Stimulated activated memory B cell treated with anti-CD40 and anti-IgM and Interleukin-4, amounts not matched to agents 10 μg/mL and 1 μg/mL and 100 μg/mL, for 72 hours (primary cell): ENCODE measurements at places on chromosomes 4 and X.

GRCh38 chr4:3387154-3387942 is 54.4 kb upstream of the HGFAC start:
- ATAC-seq: peak; percentile 64

DNA sequence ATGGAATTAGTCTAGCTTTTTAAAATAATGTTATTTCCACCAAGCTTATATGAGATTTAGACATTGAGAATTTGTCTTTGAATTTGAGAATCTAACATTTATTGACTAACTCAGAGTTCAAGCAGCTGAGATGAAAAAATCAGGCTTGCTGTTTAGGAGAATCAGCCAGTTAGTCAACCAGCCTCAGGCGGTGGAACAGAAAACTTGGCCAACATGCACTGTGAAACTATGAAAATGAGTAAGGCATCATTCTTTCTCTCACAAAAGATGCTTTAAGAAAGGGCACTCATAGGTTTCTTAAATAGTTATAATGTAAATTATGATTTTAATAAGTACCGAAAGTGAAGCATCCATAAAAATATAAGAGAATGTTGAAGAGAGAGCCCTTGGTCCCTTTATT is 84.2 kb downstream of the NFKB1 start:
- no peak for ATAC-seq

DNA sequence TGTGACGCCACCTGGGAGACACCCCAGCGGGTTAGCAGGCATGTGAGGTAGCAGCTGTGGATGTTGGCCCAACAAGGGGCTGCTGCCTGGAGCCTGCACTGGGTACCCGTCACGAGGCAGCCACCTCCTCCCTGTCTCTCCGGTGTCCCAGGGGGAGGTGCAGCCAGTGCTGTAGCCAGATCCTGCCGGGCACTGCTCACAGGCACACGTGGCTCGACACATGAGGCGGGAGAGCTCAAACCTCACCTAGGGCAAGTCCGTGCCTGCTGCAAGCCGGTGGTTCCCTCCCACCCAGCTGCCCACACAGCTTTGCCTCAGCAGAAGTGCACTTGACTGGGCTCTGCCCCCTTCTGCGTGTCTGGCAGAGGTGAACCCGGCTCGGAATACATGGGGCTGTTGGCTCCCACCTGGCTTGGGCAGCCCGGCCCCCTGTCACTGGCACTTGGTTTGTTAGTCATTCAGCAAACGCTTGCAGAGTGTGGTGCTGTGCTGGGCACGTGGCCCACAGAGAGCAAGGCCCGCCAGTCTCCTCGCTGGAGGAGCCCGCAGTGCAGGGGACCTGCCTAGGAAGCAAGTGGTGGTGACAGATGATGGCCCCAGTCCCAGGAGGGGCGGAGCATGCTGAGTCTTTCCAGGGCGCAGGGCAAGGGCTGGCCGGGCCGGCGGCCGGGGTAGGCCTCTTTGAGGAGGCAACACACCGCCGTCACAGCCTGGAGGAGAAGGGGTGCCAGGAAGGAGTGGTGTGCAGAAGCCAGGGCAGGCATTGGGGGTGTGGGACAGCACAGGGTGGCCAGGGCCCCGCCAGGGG is 10.1 kb upstream of the SH3TC1 start:
- ATAC-seq: no peak

GRCh38 chrX:76420237-76420636 is 7.3 kb upstream of the MAGEE1 start:
- no peak for ATAC-seq

- ATAC-seq: no peak
These were observed 2315.4 kb upstream of the AGA start for GRCh38 chr4:179757641-179758040.

DNA sequence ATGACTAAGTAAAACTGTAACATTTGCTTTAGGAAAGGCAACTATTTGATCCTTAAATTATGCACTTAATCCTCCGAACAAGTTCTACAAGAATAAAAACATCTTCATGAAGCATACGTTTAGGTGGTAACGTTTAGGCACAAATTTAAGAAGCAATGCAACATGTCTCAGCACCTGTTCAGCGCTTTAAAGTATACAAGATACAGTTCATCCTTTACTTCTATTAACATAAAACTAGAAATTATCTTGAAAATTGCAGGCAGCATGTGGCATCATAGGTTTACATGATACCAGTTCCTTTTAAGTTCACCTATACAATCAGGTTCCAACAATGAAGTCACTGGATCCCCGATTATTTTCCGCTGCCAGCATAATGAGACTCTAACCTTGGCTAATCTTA is 1.5 kb downstream of the PLA2G12A start:
- ATAC-seq: no peak

GRCh38 chr4:144298519-144298918 is 158.0 kb upstream of the GYPA start:
- ATAC-seq: no peak

DNA sequence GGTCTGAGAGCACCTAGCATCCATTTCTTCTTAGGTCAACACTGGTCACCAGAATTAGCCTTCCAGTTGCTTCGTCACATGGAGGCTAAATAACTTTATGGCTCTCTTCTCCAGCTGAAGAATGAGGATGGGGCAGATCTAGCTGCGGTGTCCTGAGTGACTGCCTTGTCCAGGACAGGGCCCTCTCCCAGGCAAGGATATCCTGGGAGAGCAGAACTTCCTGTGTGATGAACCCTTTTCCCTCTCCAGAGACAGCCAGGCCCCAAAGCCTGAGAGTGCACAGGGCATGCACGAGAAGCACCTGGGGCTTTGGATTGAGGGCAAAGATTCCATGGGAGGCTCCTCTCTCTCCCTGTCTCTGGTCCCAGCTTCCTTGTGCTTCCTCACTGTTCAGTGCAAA is 108.2 kb upstream of the MAMLD1 start:
- no peak for ATAC-seq

DNA sequence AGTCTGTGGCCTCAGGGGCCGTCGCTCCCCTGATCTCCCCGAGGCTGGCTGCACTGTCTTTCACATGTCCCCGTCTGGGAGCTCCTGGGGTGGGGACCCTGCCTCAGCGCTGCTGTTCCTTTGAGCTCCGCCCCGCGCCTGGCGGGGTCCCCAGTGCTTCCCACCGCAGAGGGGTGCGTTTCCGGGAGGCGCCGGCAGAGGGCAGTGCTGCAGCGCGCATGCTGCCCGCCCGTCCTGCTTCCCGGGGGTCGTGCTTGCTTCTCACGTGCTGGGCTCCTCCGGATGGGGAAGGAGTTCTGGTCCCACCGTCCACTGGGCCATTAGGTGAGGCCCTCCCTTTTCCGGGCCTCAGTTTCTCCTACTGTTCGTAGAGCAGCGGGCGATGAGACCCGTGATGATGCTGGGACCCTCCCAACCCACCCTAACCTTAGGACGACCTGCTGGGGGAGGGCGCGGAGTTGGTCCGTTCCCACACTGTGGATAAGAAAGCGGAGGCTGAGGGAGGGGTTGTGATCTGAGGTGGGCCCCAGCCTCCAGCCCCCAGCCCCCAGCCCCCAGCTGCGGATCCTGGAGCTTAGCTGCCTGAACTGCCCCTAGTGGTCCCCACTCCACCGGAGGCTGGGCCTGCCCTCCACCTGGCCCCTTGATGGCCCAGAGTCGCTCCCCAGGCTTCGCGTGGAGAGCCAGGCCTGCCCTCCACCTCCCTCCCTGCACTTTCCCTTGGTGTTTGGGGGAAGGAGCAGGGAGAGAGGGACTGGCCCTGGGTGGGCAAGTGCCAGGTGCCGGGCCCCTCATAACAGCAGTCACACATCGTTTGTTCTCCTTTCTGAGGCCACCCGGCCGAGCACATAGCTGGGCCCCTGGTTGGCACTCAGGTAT is 15.3 kb downstream of the CPZ start:
- ATAC-seq: no peak

- ATAC-seq: no peak
These were observed 229.9 kb upstream of the AFF2 start for GRCh38 chrX:148270499-148270898.

DNA sequence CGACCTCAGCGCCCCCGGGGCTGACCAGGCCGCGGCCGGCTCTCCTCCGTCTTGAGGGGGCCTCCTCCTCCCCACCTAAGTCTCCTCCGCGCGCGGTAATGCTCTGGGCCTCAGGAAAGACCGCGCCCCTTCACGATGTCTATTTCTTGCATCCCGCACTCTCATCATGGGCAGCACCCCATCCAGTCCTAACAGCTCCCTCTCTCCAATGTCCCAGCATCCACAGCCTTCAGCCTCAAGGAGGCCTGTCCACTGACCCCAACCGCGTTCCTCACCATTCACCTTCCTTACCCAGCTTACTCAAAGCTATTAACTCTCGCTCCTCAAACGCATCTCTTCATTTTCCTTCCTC is 77.5 kb downstream of the MAGED4 start:
- ATAC-seq: peak; percentile 9

DNA sequence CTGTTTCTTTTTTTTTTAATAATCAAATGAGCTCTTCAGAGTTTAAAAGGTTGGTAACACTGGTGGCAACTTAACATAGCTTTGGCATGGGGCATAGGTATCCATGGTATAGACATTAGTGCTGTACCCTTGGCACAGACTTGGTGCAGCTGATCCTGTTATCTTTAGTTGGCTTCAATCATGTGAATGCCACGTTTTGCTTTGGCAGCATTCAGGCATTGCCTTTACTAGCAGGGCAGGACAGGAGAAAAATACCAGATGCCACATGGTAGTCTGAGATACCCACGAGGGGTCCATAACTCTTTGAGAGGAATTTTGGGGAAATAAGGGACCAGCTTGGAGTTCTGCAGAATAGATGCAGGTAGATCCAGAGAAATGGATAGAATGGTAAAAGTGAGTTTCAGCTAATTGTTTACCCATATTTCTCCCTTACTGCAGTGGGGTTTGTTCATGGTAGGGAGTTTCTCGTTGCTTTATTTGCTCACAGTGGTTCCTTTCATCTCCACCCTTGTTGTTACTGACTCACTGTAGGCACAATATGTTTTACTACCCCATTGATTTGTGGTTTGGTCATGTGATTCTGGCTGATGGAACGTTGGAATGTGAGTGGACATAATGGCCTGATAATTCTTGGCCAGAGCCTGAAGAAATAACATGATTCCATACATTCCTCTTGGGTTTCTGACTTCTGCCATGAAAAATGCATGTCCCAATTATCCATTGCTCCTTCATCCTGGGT is 342.7 kb downstream of the GLUD2 start:
- ATAC-seq: no peak

- ATAC-seq: no peak
These were observed 344.1 kb upstream of the GATB start for GRCh38 chr4:152104901-152105357.

DNA sequence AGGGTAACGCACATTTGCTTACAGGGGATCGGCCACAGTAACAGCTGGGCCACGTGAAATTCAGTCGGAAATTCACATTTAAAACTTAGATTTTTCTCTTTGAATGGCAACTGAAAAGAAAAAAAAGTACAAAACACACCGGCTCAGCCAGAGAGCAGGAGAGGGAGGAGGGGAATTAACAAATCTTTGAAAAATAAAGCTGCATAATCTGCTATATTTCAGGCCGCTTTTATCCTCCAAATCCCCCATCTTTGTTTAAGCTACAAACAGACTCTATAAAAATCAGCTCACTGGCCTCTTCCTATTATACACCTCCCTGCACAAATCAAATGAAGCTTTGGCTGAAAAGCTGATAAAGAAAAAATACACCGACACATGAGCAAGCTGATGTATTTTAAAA is 169.1 kb downstream of the LDB2 start:
- ATAC-seq: no peak

- no peak for ATAC-seq
These were observed 456.5 kb downstream of the IL1RAPL1 start for GRCh38 chrX:29043746-29044145.

- no peak for ATAC-seq
These were observed 4.1 kb downstream of the PCSK1N start for GRCh38 chrX:48831136-48831908.

- no peak for ATAC-seq
These were observed 8.7 kb upstream of the ITGB1BP2 start for GRCh38 chrX:71292669-71293365.

GRCh38 chr4:108793415-108793814 is 30.6 kb upstream of the ETNPPL start:
- ATAC-seq: no peak

DNA sequence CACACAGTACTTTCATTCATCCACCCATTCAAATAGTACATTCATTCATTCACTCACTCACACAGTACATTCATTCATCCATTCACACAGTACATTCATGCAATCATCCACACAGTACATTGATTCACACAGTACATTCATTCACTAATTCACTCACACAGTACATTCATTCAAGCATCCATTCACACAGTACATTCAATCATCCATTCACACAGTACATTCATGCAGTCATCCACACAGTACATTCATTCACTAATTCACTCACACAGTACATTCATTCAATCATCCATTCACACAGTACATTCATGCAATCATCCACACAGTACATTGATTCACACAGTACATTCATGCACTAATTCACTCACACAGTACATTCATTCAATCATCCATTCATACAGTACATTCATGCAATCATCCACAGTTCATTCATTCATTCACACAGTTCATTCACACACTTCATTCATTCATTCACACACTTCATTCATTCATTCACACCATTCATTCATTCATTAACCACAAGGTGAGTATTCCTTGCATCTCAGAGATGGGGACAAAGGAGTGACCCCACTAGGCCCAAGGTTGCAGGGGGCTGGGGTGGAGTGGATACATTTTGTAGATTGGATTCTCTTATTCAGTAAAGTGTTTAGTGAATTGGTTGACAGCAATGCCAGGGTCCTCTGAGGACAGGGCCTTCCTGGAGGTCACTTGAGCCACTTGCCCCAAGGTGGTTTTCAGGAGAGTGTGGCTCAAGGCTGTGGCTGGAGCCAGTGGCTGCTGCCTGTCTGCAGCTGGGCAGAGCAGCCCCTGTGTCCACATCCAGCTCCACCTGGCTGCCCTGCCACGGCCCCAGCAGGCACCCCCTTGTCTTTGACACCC is 4.3 kb upstream of the SPON2 start:
- no peak for ATAC-seq

- no peak for ATAC-seq
These were observed 123.6 kb upstream of the LIMCH1 start for GRCh38 chr4:41414412-41414779.

DNA sequence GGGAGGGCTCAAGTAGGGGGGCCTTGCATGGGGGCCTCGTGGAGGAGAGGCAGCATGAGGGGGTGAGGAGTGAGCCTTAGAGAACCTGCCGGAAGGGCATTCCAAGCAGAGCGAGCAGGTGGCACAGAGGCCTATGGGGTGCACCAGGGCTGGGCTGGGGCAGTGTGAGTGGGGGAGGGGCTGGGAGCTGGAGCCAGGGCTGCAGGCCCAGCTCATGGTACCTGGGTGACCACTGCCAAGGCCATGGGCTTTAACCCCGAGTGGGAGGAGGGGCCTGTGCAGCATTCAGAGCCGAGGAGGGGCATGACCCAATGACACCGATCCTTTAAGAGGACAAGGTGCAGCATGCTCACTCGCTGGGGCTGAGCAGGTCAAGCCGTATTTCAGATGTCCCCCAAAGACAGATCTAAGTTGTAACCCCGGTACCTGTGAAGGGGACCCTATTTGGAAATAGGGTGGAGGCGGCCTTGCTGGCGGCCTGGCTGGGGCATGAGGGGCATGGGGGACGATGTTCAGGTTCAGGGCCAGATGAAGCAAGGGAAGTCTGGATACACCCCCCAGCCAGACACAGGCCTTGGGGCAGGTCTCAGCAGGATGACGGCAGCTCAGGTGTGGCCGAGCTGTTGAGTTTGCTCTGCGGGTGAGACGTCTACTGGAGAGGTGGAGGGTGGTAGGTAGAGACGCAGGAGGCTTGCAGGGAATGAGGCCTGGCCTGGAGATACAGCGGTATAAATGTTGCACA is 137.0 kb downstream of the CPZ start:
- no peak for ATAC-seq
